ENCODE measurements at places on chromosomes 16 and 17.

- no peak for DNase-seq
Observed at GRCh38 chr17:74432766-74433391, 991 bp downstream of the GPRC5C start.

DNA sequence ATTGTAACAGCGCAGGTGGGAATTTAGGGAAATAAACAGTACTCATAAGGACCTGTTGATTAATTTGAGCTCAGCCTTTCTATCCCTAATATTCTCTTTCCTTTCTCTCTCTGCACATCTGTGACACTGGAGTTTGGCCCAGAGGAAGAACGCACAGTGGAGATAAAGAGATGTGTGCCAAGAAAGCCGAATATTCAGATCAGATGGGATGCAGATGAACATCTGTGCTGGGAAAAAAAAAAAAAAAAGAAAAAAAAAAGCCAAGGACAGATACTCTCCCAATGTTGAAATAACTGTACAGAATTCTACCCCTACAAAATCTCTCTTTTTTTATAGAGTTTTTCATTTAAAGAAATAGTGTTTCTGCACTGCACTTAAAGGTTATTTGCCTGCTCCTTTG lies 485.4 kb downstream of the KCNJ2 start:
- no peak for DNase-seq

- no peak for DNase-seq
Observed at GRCh38 chr17:7654832-7655540, 4.3 kb downstream of the ATP1B2 start.

DNA sequence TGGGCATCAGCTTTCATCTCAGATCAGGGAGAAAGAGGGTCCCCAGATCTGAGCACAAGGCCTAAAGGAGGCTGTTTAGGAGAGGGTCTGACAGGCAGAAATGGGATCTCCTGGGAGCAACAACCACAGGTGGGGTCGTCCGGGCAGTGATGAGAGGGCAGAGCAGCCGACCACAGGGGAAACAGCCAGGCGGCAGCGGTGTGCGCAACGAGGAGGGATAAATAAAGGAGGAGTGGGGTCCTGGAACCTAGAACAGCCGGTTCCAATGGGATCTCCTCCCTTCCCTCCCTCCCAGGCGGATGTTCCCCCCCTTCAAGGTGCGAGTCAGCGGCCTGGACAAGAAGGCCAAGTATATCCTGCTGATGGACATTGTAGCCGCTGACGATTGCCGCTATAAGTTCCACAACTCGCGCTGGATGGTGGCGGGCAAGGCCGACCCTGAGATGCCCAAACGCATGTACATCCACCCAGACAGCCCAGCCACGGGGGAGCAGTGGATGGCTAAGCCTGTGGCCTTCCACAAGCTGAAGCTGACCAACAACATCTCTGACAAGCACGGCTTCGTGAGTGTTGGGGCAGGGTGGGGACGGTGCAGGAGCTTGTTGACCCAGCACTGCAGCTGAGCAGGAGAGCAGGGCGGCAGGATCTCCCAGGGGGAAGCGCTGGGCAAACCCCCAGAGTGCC lies 1.9 kb downstream of the TBX2 start:
- DNase-seq: no peak

Measured in HTR-8/SVneo (cell line).